ENCODE measurements at places on chromosomes 3 and 15.
A peak's percentile ranks its signal among the peaks of the same experiment; 100 is the strongest.

DNA sequence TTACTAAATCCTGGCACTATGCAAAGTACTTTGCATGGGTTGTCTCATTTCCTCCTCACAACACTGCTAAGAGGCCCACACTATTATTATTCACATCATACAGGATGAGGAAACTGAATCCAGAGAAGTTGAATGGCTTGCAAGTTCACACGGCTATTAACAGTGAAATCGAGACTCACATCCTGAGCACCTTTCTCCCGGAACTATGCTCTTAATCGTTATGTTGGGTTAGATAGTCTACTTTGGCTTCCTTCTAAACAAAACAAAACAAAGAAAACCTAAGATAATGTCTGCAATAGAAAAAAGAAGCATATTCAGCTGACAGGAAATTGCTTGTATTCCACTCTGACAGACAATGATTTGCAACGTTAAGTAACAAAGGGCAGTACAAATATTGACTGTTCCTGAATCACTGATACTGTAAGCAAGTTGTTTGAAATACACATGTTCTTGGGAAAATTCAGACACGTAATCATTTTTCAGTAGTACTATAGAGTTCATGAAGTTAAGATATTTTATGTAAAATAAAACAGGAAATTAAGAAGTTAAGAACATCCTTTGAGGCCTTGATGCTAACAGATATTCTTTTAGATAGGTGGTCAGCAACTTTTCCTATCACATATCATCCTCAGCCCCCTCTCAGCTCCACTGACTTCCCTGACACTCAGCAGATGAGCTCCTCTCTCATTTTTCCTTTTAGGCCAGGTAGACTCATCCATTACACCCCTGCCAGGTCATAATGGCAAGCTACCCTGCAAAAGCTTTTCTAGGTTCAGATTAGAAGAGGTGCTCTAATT is 40.7 kb downstream of the C2CD4B start:
- DNase-seq, result peak; percentile 22

GRCh38 chr15:70079888-70080287 is 17.8 kb downstream of the TLE3 start:
- no peak for DNase-seq

DNA sequence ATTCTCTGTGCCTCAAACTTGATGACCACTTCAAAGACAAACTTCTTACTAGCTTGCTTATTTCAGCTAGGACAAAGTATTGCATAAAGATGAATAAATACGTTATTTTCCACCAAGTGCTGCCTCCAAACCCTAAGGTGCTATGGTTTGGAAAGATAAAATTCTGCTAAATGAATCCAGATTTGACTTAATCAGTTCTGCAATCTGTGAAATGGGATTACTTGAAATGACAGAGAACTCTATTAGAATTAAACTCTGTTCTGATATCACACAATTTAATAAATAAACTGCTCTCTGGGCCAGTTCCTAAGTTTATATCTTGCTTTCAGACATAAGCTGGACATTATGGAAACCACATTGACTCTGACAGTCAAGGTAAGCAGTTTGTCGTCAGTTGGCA is 338.8 kb upstream of the SEMA6D start:
- DNase-seq, result no peak

DNA sequence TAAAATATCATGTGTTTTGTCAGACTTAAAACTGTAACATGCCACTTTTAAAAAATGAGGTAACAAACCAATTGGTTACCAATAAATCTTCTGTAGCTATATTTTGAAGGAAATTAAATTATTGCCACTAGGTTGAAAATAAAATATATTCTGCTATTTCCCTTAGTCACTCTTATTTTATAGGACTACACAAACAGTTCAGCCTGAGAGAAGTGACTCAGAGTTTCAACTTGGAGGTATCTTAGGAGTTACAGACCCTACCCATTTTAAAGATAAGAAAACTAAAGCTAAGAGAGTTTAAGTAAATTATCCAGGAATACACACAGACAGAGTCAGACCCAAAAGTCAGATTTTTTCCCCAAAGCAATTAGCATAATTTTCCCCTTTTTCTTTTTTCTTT is 65.1 kb downstream of the PIK3CB start:
- DNase-seq, result no peak

DNA sequence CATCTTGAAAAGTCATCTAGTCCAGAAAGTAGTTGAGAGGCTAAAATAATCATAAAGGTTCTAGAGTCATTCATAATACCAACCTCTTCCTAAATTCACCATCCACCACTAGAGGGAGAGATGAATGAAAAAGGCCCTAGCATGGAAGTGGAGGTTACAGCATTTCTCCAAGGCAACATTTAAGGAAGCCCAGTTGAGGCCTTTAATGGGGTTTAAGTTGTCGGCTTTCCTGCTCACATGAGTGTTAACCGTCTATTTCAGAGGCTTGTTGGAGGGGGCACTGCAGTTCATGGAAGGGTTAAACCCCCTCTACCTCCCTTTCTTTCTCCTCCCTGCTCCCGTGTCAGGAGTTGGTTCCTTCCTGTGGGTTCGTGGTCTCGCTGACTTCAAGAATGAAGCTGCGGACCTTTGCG is 3.8 kb upstream of the SLCO3A1 start:
- peak; percentile 40 for DNase-seq

GRCh38 chr15:70584441-70584837 is 178.9 kb downstream of the UACA start:
- DNase-seq, result no peak

DNA sequence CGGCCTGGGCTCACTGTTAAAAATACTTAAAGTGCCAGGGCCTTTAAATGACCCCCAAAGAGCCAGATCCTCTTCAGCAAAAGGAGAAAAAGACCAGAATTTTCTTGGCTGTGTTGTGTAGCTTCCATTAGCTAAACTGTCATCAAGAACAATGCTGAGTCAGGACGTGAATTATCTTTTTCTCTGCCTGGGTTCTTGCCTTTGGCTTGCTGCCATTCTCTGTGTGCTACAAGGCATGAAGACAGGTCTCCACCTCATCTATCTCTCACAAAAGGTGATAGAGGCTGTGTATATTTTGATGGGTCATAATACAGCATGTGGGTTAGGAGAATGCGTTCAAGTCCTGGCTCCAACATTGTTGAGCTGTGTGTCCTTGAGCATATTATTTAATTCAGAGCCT is 52.4 kb upstream of the SELENOK start:
- DNase-seq, result no peak

All from activated CD4-positive, alpha-beta T cell treated with anti-CD3 and anti-CD28 coated beads, Interleukin-2, amount 50 U/mL, for 16 hours (primary cell).